ENCODE measurements at places on chromosomes 13 and 19.

DNA sequence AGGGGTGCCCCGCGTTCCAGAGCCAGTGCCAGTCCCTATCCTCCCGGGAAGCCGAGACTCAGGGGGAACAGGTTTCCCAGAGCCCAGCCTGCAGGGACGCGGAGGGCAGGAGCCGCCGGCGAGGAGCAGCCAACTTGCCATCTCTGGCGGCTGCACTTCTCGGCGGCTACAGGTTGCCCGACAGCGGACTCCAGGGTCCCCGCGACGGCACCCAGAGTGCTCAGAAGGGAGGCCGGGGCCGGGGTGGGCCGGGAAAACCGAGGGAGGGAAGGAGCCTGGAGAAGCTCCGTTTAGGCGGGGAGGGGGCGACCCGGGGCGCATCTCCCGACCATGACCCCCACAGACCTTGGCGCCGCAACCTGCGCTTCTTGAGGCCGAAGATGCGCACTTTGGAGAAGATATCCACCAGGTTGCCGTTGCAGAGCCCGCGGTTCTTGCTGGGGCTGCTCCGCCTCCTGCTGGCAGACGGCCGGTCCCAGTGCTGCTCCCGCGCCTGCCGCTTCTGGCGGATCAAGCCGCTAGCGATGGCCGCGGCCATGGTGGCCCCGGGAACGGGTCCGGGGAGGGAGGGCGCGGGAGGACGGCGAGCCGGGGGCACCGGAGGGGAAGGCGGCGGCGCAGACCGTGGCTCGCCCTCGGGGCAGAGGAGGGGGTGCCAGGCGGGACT lies 463.8 kb downstream of the ITGBL1 start:
- DNase-seq: no peak

- DNase-seq: no peak
These were observed 80.3 kb downstream of the GJA3 start for GRCh38 chr13:20080377-20081164.

DNA sequence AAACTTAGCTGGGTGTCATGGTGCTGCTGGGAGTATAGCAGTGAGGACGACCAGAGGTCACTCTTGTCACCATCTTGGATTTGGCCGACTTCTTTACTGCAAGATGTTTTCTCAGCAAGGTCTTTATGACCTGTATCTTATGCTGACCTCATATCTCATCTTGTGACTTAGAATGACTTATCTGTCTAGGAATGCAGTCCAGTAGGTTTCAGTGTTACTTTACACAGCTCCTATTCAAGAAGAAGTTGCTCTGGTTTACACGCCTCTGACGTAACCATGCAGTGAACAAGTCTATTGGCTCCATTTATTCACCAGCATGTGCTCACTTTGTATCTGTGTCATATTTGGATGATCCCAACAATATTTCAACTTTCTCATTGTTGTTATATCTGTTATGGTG lies 26.7 kb downstream of the ZNF850 start:
- no peak for DNase-seq

DNA sequence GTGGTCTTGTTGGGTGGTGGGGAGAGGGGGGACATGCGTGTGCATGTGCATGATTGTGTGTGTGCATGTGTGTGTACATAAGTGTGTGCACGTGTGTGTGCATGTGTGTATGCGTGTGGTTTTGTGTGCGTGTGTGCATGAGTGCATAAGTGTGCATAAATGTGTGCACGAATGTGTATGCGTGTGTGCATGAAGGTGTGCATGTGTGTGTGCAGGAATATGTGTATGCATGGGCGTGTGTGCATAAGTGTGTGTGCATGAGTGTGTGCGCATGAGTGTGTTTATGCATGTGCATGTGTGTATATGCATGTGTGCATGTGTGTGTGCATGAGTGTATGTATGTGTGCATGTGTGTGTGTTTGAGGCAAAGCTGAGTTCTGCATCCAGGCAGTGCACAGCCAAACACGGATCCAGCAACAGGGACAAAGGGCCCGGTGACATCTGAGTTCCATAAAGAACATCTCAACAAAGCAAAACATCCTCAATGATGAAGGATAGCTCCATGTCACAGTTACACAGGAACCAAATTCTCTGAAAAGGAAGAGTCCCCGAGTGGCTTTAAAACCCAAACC lies 86.0 kb upstream of the FARP1 start:
- DNase-seq: no peak

GRCh38 chr13:47039106-47039505 lies 142.3 kb upstream of the HTR2A start:
- DNase-seq: no peak

GRCh38 chr19:7981199-7981598 lies 24.2 kb downstream of the ELAVL1 start:
- DNase-seq: no peak

GRCh38 chr19:14563989-14564651 lies 7.7 kb downstream of the NDUFB7 start:
- no peak for DNase-seq

GRCh38 chr13:23504180-23504579 lies 66.0 kb upstream of the TNFRSF19 start:
- DNase-seq: no peak

DNA sequence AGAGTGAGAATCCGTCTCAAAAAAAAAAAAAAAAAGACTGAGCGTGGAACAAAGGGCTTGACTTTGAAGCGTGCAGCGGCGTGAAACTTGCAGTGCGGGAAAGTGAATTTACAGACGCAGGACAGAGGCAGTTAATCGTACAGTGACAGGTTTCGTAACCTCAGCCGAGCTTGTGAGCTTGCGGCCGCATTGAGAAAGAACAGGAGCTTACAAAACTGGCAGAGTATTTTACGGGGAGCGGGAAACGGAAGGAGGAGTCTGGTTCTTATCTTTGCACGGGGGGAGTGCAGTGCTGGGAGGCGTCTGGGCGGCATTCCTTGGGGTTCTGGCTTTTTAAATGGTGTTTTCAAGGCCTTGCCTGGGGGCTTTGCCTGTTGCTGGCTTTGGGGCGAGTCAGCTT lies 6.0 kb upstream of the BSG start:
- DNase-seq: no peak

Data from H54 (cell line).